ENCODE measurements at places on chromosomes 7 and 10. TPM values are rescaled to one million over a fixed set of nuclear protein-coding genes. Genes with fewer than 3 reads are reported as not detected.

The PDGFA gene
- 149 TPM for total RNA-seq

The RRP12 gene
- 47.4 TPM for total RNA-seq

The CARD11 gene
- total RNA-seq: 21.4 TPM

The GPER1 gene
- total RNA-seq: 0.14 TPM

The THSD7A gene
- 0.69 TPM for total RNA-seq

The NPSR1 gene
- total RNA-seq: not detected

The GTPBP10 gene
- total RNA-seq: 14.6 TPM

The POLR3A gene
- total RNA-seq: 14.3 TPM

The FAM237B gene
- total RNA-seq: not detected

The UCMA gene
- total RNA-seq: not detected

The EIF5AL1 gene
- 0.73 TPM for total RNA-seq

The VPS41 gene
- 12.3 TPM for total RNA-seq

The RBM20 gene
- 0.15 TPM for total RNA-seq

The LLCFC1 gene
- not detected for total RNA-seq

The SFMBT2 gene
- total RNA-seq: 3.5 TPM

The GIMAP8 gene
- total RNA-seq: not detected

The NKX1-2 gene
- total RNA-seq: 57.8 TPM

The HOXA1 gene
- total RNA-seq: 0.10 TPM

The SLC12A9 gene
- total RNA-seq: 21.9 TPM

The RNF133 gene
- total RNA-seq: not detected

The ADCYAP1R1 gene
- total RNA-seq: 1.8 TPM

The GAD2 gene
- 1.8 TPM for total RNA-seq

The HYAL4 gene
- 0.11 TPM for total RNA-seq

The CCDC3 gene
- 0.73 TPM for total RNA-seq

The IRF5 gene
- 0.62 TPM for total RNA-seq

All from H7 (cell line).